Foreskin fibroblast (primary cell): ENCODE measurements at places on chromosomes 11 and 22.

GRCh38 chr11:76598426-76598839 is 72.1 kb downstream of the LRRC32 start:
- no peak for DNase-seq

DNA sequence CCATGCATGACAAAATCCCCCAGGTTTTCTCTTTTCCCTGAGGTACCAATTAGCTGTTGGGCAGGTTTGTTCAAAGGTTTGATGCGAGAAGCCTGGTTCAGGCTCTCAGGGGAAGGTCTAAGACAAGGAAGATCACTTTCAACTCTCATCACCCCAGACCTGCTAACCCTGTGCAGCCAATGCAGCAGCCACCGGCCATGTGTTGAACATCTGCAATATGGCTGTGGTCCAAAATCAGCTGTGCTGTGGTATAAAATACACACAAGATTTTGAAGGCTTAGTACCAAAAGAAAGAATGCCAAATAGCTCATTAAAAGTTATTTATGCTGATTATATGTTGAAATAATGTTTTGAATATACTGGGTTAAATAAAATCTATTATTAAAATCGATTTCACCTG is 58.5 kb downstream of the SMCO4 start:
- peak; percentile 72 for DNase-seq

GRCh38 chr11:22467248-22467647 is 129.1 kb downstream of the SLC17A6 start:
- peak; percentile 0 for DNase-seq

DNA sequence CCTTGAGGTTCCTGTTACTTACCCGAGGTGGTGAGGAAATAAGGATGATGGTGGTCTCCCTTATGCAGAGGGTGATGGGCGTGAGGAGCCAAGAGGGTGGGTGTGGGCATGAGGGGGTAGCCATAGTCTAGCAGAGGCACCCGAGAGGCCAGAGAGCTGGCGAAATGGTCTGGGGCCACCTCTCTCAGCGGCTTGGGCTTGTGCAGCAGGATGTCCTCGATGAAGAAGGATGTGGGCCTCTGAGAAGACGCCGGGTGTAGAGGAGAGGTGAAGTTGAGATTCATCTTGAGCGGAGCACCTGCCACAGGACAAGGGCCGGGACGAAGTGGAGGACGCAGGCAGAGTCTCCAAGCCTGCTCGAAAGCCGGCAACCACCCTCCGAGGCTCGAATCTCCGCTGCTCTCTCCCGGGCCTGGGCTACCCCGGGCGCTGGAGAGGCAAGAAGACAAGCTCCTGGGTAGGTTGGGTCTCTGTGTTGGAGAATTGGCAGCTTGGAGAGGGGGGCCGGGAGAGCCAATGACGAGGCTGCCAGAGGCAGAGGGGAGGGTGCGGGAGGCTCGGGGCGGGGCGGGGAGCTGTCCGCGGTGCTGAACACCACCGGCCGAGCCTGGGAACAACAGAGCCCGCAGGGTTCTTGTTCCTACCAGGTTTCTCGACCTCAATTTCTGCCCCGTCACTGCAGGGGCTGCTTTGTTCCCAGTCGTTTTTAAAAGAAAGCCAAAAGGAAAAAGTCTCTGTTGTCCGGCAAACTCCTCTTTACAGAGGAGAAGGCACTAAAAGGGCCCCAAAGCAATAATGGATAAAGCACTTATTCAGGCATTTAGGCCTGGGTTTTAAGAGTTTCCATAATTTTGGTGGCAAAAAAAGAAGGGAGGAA is at the start of gene BSX:
BSX (minus strand) TSS at position 447 of the 877 bp plus-strand sequence; CDS start at position 284, 163 bp downstream.
- peak; percentile 12 for DNase-seq

- DNase-seq = no peak
These were observed 4.9 kb upstream of the TMEM132A start for GRCh38 chr11:60919320-60919719.

DNA sequence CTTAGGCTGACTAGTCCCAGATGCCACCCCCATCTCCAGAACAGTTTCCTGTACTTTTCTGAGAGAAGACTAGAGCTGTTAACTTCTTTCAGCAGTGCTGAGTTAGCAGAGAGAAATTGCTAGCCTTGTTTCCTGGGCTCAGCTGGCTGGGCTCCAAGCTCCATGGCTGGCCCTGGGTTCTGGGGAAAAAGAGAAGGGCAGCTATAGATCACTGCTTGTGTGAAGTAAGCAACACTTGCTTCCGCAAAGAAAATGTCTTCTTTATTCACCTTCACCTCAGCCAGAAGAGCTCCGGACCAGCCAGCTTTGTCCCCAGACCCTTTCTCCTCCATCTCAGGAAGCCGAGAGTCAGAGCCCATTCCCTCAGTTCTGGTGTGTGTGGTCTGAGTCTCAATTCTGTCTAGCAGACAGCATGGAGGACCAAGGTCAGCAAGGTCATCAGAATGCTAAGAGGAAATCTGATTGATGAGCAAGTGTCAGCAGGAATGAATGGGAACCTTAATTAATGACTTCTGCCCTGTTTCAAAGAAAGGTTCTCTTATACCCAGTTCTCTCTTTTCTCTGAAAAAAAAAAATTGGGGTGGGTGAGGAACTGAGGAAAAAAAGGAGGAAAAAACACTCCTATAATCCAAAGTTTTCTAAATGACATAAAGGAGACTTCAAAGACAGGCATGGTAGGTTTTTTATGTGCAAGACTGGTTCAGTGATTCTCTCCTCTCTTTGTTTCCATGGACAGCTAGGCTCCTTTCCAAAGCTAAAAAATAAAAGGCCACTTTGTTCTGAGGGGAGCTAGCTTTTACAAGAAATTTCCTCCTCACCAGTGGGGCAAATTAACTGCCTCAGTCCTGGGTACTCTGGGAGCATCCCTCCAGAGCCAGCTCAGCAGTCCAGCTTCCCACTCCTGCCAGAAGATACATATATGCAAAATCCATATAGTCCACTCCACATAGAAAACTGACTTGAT is 63.6 kb upstream of the FAM181B start:
- DNase-seq = no peak

DNA sequence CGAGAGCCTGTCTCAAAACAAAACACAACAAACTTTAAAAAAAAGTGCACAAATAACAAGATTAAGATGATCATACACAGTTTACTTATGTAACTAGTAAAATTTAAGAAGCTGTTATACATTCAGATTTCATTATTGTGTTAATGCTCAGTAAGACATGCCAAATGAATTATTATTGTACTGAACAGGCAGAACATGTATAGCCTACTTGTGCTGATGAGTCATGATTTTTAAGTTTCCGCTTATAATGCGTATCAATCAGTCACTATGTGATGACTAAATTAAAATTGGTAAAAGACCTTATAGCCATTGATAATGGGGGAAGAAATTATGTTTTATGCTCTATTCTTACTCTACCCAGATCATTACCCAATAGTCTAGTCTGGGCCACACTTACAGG is 20.5 kb upstream of the EXPH5 start:
- no peak for DNase-seq

DNA sequence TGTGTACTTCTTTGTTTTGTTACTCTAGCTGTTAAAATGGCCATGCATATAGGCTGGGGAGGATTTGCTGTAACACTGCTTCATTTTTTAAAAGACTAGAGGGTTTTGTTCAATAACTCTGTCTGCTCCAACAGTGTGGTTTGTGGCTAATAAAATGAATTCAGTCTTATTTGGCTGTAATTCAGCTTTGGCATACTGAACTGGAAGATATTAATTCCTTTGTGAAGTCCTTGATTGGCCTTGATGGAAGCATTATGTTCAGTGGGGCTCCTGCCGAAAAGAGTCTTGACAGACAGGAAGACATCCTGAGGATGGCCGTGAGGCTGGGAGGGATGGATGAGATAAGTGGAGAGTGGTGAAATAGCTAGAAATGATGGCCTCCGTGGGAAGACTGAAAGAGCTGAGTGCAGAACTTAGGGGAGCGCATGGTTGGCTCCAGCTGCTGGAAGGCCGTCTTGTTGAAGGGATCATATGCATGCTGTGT is 44.8 kb upstream of the MYO18B start:
- DNase-seq = no peak

DNA sequence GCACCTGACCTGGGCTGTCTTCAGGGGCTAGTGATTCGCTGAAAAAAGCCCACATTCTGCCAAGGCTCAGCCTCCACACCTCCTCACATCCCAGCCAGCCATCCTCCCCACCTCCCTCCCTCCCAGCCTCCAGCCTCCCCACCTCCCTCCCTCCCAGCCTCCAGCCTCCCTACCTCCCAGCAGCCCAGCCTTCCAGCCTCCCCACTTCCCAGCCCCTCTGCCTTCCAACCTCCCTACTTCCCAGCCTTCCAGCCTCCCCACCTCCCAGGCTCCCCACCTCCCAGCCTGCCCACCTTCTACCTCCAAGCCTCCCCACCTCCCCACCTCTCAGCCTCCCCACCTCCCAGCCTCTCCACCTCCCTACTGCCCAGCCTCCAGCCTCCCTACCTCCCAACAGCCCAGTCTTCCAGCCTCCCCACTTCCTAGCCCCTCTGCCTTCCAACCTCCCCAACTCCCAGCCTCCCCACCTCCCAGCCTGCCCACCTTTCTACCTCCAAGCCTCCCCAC is 33.7 kb upstream of the TH start:
- DNase-seq = no peak

DNA sequence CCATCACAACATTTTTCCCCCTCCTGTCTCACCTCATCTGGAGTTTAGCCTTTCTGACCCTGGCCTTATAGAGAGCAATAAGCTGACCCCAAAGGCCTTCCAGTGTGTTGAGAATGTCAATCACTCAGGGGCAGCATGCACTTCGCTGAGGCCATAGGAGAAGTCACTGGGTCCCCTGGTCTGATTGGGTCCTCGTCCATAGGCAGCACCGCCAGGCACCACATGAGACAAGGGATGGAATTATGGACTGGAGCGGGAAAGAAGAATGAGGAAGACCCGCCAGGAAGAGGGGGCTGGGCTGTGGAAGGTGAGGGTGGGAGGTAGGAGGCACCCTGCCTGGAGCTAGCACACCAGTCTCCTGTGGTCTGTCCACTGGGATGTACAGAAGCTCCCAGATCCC is 72.9 kb downstream of the DSCAML1 start:
- DNase-seq = no peak

GRCh38 chr11:61071913-61072312 is 30.4 kb upstream of the CD5 start:
- no peak for DNase-seq

GRCh38 chr11:15180212-15180792 is 65.6 kb downstream of the INSC start:
- no peak for DNase-seq

GRCh38 chr22:48489551-48490499 is 1337.8 kb downstream of the BRD1 start:
- DNase-seq = no peak

DNA sequence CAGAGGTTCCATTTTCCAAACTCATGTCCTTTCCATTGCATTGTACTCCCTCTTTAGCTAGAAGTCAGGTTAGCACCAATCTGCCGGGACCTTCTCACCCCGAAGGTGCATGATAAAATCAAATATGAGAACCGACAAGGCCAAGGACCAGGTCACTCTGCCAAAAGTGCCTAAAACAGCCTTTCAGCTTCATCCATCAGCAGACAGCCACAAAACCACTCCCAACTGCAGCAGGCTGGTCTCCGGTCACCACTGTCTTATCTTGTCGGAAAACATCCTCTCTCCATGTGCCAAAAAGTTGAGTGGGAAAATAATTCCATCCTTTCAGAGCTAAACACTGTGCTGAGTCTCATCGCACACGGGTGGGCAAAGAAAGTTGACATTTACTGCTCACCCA is 1.4 kb downstream of the PI4KA start:
- DNase-seq = no peak

DNA sequence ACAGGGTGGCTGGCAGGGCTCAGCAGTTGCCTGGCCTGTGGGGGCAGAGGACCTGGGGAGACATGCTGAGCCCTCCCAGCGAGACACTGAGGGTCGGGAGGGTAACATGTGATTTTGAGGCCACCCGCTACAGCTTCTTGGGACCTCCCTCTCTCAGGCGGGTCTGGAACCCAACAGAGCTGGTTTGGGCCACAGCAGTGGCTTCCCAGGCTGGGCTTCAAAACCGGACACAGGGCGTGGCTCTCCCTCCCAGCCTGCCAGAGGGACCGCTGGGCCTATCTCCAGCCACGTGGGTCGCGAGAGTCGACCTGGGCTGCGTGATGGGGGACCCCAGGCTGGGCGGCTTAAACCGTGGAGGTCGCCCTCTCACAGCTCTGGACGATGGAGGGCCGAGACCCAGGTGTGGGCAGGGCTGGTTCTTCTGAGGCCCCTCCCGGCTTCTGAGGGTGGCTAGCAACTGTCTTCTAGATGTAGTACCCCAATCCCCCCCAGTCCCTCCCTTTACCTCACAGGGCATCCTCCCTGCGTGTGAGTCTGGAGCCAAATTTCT is 91.7 kb downstream of the KCNQ1 start:
- DNase-seq = no peak

- no peak for DNase-seq
These were observed 274.6 kb downstream of the BRD1 start for GRCh38 chr22:49553076-49553475.
